ENCODE measurements at places on chromosomes 11 and 22. TPM values are rescaled to one million over a fixed set of nuclear protein-coding genes. Genes with fewer than 3 reads are reported as not detected.

The MYEOV gene
- 0.83 TPM for total RNA-seq

The OR51G1 gene
- total RNA-seq, result not detected

The MMP13 gene
- total RNA-seq, result not detected

- no peak for DNase-seq
These were observed 2.1 kb downstream of the OMP start for GRCh38 chr11:77104727-77105126.

GRCh38 chr22:20962491-20962945 lies 4.5 kb upstream of the AIFM3 start:
- DNase-seq, result no peak

GRCh38 chr11:65593518-65594414 lies 1.8 kb downstream of the KCNK7 start:
- peak; percentile 82 for DNase-seq

The CLNS1A gene
- 177 TPM for total RNA-seq

The KCNK4 gene
- total RNA-seq, result 0.23 TPM
